ENCODE measurements at places on chromosomes 11 and 22.

- no peak for DNase-seq
Observed at GRCh38 chr11:86747801-86748200, 52.5 kb upstream of the PRSS23 start.

DNA sequence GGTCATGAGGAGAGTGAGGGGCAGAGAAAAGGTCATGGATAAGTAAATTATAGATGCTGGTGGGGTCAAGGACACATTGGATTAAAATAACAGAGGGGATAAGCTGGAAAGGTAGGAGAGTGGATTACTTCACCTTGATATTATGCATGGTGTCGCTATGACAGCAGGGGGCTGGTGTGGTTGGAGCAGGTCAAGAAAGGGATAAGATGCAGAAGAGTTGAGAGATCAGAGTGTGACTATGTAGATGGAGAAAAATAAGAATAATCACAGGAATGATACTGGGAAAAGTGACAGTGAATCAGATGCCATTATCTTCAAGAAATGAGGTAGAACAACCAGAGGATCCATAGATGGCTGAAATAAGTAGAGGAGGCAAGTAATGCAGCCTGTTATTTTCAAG is 29.4 kb upstream of the AMOTL1 start:
- no peak for DNase-seq

DNA sequence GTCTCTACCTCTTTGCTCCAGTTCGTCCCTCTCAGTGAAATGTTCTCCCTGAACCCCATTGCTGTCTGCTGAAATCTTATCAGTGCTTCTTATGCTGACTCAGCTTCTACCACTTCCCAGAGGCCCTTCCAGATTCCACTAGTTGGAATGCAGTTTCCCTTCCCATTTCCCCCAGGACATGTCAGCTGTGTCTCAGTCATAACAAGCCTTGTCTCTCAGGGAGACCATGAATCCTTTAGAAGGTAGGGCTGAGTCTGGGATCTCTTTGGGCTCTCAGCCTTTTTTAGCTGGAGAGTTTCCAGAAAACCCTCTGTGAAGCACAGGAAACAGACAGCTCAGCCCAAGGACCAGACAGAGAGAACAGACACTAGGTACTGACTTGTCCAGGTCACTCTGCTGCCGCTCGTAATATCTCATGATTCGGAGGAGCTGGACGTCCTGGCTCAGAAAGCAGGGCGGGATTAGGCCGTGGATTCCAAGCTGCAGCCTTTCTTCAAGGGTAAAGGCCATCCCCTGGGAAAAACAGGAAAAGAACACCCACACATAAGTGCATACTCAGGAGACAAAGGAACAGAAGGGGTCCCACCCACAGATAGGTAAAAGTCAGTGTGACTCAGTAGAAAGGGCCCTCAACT is 113.0 kb downstream of the ME3 start:
- peak; percentile 94 for DNase-seq

DNA sequence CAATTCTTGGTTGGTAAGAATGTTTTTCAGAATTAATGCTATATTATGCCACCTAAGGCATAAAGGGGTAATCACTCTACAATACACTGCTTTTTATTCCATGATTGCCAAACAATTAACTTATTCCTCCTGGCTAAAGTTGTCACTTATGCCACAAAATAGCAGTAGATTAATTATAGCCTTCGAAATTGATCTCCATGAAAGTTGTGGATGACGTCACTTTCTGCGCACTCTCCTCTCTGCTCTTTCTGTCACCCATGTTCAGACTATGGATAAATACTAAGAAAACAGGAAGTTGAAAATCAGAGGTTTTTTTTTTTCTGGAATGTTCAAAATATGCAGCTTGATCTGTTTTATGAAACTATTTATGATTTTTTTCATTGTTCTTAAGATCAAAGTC is 790.1 kb upstream of the CNTN5 start:
- DNase-seq, result no peak

GRCh38 chr11:117735350-117735977 is 61.6 kb downstream of the DSCAML1 start:
- no peak for DNase-seq

- DNase-seq, result no peak
Observed at GRCh38 chr22:46849951-46850350, 87.5 kb downstream of the TBC1D22A start.

DNA sequence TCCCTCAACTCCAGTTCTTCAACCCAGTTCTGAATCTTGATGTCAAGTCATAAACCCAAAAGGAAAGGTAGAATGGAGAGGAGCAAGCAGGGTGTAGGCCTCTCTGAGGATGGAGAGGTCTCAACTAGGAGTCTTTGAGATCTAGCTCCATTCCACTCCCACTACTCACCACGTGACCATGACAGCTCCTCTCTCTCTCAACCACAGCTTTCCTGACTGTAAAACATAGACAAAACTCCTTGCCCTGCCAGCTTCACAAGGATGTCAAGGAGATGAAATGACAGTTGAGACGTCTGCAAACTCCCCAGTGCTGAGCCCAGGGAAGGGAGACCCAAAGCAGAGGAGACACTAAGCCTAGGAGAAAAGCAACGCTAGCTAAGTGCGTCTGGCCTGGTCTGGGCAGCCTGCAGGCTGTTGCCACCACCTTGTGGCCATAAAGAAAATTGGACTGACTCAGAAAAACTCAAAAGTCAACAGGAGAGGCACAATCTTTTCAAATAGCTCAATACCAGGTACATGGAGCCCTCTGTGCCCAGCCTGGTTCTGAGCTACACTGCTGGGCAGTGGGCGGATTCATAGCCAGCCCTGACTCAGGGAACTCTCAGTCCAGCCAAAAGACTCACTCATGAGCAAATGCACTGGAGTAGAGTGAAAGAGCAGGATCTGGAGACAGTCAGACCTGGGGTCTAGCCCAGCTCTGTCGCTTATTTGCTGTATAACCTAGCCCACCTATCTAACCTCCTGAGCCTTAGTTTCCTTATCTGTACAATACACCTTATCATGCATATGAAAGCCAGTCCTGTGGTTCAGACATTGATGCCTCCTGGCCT is 3.4 kb downstream of the CLPB start:
- peak; percentile 54 for DNase-seq

DNA sequence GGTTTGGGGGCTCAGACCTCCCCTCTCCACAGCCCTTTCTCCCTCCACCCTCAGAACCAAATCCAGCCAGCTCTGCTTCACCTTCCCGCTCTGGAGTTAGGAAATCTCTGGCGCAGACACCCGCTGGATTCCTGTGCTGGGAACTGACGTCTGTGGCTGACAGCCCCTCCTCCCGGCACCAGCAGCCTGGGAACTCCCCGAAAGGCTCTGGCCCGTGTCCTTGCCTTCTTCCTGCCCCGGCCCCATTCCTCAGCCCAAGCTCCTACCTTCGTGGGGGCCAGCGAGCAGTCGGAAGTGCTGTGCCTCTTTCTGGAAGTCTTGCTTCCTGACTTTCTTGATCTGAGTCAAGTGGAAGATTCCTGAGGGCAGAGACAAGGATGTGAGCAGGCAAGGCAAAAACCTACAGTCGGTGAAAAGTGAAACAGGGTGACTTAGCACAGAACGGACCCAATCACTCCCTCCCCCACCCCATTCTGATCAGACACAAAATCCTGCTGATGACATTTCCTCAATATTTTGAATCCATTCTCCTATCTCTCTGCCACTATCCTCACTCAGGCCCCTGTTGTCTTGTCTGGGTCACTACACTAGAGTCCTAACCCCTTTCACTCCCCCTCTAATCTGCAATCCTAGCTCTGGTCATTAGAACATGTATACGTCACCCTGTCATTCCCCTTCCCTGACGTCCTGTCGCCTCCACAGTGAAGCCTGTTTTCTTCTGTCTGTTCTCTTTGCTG is 34.1 kb downstream of the CHRDL2 start:
- peak; percentile 69 for DNase-seq

GRCh38 chr11:65781152-65781961 is 581 bp upstream of the AP5B1 start:
- DNase-seq, result no peak

- DNase-seq, result no peak
Observed at GRCh38 chr11:7899418-7899817, 31.6 kb downstream of the OR10A6 start.

GRCh38 chr11:28105869-28106268 is 2.1 kb downstream of the KIF18A start:
- DNase-seq, result no peak

GRCh38 chr11:14555818-14556217 is 35.6 kb upstream of the PSMA1 start:
- no peak for DNase-seq

GRCh38 chr11:67356864-67357561 is 3.7 kb upstream of the POLD4 start:
- peak; percentile 82 for DNase-seq

DNA sequence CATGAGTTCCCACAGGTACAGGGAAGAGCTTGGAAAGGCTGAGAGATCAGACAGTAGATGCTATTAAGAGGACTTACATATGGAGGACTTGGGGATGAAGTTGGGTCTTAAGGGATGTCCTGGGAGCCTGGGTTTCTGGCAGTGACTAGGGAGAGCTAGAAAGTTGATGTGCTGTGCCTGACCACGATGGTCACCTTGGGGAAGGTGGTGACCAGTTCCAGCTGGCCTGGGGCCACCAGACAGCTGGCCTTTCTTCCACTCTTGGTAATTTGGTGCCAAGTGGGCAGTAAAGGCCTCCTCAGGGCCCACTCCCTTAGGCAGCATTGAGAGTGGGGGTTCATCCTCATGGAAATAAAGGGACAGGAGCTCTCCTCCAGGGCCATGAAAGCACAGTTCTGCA is 13.9 kb upstream of the CSF2RB start:
- no peak for DNase-seq

GRCh38 chr22:29948385-29948769 is 65.4 kb downstream of the MTMR3 start:
- DNase-seq, result no peak

- peak; percentile 57 for DNase-seq
Observed at GRCh38 chr11:107017433-107018218, 650 bp downstream of the GUCY1A2 start.

- DNase-seq, result no peak
Observed at GRCh38 chr11:3231550-3231850, 717 bp downstream of the MRGPRE start.

- no peak for DNase-seq
Observed at GRCh38 chr22:46416520-46416871, 81.0 kb downstream of the TRMU start.

DNA sequence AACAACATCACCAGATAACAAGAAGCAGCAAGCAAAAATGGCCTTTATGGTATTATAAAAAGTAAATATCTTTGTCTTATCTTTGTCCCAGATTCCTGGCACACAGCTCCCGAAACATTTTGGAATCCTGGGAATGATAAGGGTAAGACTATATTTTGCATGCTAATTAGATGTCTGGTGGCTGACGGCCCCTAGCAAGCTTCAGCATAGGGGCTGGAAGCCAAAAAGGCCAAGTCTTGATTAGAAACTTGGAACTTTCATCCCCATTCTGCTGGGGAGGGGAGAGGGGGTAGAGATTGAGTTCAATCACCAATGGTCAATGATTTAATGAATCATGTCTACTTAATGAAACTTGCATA is 38.2 kb upstream of the EED start:
- DNase-seq, result no peak

GRCh38 chr22:23282089-23282501 is 101.8 kb downstream of the BCR start:
- peak; percentile 42 for DNase-seq

- no peak for DNase-seq
Observed at GRCh38 chr11:109237636-109238035, 184.4 kb upstream of the C11orf87 start.

DNA sequence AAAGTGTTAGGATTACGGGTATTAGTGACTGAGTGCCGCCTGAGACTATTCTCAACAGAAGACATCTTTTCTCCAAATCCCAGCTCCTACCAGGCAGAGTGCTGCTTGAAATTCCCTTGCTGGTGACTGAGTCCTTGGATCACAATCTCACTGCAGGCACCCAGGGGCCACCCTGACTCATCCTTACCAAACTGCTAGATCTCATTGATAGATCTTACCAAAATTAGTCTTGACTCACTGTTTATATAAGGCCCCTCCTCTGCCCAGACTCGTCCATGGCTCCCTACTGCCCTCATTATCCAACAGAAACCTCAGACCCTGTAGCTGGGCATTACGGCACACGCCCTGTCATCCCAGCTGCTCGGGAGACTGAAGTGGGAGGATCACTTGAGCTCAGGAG is 14.7 kb downstream of the TBC1D10A start:
- DNase-seq, result peak; percentile 88

DNA sequence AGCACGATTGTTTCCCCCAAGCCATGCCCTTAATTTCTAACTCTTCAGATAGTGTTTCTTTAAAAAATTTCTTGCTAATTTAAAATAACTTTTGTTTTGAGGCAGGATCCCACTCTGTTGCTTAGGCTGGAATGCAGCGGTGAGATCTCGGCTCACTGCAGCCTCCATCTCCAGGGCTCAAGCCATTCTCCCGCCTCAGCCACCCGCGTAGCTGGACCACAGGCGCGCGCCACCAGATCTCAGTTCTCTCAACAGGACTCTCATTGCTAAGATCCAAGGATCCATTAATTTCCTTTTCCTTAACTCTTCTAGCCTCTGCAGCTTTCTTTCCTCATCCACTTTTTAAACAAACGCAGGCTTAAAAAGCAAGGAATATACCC is 327 bp upstream of the MED17 start:
- DNase-seq, result no peak

Data from fibroblast of skin of back (primary cell).